Activated T-helper 1 cell treated with anti-CD3 and anti-CD28 coated beads, Interleukin-12 subunit alpha, Interleukin-12 subunit beta, Interleukin-2, Interleukin-4 antibody, amounts not matched to agents 30 ng/mL and 10 ng/mL and 1 ng/mL, durations not matched to agents 14 hours and 24 hours and 36 hours (primary cell): ENCODE measurements at places on chromosomes 7 and 10. TPM values are rescaled to one million over a fixed set of nuclear protein-coding genes. Genes with fewer than 3 reads are reported as not detected.

AKR1D1 gene
- total RNA-seq = not detected in 2 replicates

RTKN2 gene
- total RNA-seq = 3.0 and 3.7 TPM in 2 replicates

SFRP4 gene
- total RNA-seq = not detected in 2 replicates

TMEM225B gene
- 0.60 and 0.64 TPM in 2 replicates for total RNA-seq

DYDC2 gene
- total RNA-seq = not detected in 2 replicates

LIPN gene
- not detected in 2 replicates for total RNA-seq

CNPY1 gene
- not detected in 2 replicates for total RNA-seq

HMX3 gene
- not detected in 2 replicates for total RNA-seq

HOXA10 gene
- not detected in 2 replicates for total RNA-seq

LRRC4 gene
- 1.3 and 2.1 TPM in 2 replicates for total RNA-seq

AP5Z1 gene
- 55.9 and 56.8 TPM in 2 replicates for total RNA-seq

BTBD16 gene
- not detected in 2 replicates for total RNA-seq

FAM53B gene
- total RNA-seq = 31.8 and 32.7 TPM in 2 replicates
